ENCODE measurements at places on chromosomes 6 and 20. TPM values are rescaled to one million over a fixed set of nuclear protein-coding genes. Genes with fewer than 3 reads are reported as not detected.

Gene PTCRA
- not detected for total RNA-seq

Gene ULBP2
- 6.1 TPM for total RNA-seq

Gene BTN1A1
- total RNA-seq: not detected

Gene MAP7
- total RNA-seq: 17.6 TPM

DNA sequence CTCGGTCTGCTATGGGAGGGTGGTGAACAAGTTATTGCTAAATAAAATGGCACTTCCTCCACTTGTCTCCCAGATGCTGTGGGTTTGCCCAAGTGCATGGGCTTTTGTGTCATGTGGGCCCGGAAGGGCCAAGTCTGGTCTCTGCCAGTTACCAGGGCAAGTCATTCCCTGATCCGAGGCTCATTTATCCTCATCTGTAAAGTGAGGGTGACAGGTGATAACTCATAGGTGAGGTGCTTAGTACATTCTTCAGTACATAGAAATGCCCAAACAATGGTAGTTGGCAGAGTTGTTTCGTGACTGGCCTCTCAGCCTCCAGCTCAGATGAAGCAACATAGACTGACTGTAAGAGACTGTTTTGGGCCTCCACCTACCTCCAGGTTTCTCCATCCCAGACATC lies 2.0 kb upstream of the MUCL3 start:
- no peak for DNase-seq

DNA sequence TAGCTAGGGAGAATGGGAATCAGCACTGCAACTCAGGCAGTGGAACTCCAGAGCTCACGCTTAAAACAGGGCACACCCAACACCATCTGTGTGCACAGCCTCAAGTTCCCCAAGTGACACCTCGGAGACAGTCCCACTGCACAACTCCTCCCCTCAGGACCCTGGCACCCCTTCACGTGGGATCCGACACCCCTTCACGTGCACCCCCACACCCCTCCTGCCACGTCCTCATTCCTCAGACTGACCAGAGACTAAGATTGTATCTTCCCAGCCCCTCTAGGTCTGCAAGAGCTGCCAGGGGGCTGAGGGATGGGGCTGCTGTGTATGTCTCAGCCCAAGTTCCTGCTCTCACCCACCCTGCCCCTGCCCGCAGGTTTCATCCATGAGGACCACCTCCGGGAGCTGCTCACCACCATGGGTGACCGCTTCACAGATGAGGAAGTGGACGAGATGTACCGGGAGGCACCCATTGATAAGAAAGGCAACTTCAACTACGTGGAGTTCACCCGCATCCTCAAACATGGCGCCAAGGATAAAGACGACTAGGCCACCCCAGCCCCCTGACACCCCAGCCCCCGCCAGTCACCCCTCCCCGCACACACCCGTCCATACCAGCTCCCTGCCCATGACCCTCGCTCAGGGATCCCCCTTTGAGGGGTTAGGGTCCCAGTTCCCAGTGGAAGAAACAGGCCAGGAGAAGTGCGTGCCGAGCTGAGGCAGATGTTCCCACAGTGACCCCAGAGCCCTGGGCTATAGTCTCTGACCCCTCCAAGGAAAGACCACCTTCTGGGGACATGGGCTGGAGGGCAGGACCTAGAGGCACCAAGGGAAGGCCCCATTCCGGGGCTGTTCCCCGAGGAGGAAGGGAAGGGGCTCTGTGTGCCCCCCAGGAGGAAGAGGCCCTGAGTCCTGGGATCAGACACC lies 7.6 kb downstream of the MYL9 start:
- DNase-seq: no peak

Gene TFAP2A
- total RNA-seq: 8.8 TPM

- peak; percentile 74 for DNase-seq
These were observed 3.9 kb downstream of the SDC4 start for GRCh38 chr20:45344168-45344860.

DNA sequence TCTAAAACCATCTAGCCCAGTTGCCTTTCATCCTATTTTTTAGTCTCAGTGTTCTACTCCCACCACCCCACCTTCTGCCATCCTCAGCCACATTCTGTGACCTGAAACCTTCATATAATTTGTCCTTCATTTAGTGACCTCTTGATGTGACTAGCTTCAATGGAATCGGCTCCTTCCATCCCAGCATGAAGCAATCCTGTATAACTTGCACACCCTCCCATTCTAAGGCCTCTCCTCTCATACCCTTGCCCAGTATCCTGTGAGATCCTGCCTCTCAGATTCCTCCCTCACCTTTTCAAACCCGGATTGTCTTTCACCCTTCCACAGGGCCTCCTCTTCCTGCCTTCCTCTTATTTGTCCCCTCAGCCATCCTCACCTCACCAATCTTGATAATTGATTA lies 3.1 kb downstream of the ZNF76 start:
- no peak for DNase-seq

GRCh38 chr6:56096946-56097621 lies 150.3 kb downstream of the COL21A1 start:
- DNase-seq: no peak

DNA sequence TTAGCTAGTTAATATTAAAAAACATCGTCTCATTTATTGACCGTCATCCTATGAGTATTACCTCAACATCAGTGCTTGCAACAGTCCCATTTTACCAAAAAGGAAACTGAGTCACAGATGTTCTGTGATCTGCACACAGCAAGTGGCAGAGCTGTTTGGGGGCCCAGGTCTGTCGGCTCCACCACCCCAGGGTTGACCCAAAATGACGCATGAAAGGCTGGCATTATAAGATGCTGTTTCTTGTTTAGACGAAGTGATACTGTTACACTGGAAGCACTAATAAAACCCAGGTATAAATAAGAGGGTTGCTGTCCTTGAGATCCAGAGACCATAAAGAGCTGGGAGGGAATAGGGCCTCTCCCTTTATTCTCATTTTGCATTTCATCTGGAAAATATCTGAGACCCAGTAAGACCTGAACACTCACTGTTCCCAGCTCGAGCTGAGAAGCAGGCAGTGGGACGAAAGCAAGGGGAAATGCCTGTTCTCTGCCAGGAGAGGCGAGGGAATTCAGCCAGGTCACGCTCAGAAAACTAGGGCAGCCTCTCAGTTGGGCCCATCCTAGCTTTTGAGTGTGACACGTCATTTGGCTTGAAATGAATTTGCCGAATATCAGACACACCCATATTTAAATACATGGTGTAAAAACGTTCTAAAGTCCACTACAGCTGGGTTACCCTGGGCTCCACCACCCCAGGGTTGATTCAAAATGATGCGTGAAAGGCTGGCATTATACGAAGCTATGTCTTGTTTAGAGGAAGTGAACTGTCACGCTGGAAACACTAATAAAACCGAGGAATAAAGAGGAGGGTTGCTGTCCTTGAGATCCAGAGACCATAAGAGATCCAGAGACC lies 1.4 kb upstream of the MICAL1 start:
- DNase-seq: no peak

GRCh38 chr6:168789699-168790098 lies 348.7 kb downstream of the SMOC2 start:
- DNase-seq: no peak

DNA sequence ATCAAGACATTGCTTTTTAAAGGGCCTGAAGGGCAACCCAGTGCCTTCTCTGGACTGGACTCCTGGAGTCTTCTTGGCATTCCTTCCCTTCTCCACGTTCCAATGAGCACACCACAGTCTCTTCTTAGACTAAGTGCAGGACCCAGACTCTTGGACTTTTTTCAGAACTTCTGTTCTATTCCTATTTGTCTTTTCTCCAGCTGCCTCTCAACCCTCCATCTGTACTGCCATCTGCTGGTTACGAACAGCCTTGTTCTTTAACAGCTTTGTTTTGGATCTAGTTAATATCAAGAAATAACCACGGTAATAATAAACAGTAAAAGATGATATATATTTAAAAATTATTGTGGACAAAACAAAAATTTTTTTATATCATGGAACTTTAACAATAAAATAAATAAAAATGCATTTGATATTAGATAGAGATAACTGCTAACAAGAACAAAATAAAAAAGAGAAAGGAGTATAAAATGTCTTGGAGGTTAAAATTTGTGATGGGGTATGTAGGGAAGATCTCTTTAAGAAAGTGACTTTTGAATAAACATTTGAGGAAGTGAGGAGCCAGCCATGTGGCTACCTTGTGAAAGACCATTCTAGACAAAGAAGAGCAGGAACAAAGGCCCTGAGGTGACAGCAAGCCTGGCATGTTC lies 105.1 kb upstream of the HCRTR2 start:
- DNase-seq: peak; percentile 9

DNA sequence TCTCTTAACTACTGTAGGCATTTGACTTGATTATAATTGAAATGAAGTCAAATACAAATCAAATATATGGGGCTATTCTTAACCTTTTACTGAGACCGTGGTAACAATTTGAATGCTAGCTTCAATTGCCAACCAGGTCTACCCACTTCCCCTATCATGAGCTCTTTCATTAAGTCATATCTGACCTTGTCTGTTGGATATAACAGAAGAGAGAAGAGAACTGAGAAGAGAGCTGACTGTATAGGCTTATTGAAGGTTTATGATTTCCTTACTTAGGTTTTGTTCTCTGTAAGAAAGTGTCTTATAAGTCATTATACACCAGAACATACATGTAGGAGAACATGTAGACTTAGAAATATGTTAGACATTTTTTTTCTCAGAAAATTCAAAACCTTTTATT lies 549.4 kb downstream of the COL12A1 start:
- DNase-seq: no peak

DNA sequence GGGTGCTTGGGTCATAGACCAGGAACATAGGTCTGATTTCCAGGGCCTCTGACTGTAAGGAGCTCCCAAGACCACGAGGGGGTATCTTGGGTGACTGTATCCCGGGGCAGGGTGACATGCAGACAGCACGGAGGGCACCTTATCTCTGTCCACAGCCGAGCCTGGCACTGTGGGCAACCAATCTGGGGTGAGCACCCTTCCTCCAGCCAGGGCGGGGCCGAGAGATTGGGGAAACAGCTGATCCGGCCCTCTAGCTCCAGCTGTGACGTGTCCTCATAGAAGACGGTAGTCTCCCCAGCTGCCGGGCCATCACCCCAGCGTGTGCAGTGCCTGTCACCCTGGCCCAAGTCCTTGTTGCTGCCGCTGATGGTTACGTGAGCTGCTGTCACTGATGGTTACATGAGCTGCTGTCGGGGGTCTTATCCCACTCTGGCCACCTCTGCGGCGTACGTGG lies 139.6 kb upstream of the RNF24 start:
- no peak for DNase-seq

DNA sequence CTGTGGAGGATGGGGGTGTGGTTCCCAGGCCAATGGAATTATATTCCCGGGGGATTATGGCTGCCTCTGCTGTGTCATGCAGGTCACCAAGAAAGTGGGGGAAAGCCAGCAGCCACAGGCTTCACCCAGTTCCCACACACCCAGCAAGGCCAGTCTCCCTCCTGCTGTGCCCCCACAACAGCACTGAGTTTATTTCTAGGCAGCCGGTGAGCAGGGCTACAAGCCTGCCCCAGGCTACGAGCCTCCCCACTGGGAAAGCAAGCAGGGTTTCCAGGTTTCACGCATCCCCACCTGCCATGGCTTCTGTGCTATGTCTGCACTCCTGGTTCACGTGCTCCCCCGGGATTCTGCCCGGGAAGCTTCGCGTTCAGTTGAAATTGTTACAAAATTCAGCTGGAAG lies 72.6 kb downstream of the ERMARD start:
- DNase-seq: no peak

GRCh38 chr20:33664085-33664761 lies 2.1 kb downstream of the C20orf144 start:
- DNase-seq: no peak

DNA sequence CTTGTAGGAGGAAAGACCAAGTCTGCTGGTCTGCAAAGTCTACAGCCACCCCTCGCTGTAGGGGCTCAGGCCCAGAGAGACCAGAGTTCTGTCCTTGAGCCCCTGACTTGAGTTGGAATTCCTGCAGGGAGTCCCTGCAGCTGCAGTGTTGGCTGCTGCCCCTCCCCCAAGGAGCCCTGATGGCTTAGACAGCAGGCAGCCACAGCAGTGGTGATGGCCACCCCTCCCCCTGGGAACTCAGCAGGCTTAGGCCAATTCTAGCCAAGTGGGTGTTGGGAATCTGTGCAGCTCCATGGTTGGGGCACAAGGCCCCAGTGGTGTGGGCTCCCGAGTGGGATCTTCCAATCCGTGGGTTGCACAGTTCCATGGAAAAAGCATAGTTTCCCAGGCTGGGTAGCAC lies 345.4 kb downstream of the CD109 start:
- no peak for DNase-seq

Gene PLTP
- 71.1 TPM for total RNA-seq

DNA sequence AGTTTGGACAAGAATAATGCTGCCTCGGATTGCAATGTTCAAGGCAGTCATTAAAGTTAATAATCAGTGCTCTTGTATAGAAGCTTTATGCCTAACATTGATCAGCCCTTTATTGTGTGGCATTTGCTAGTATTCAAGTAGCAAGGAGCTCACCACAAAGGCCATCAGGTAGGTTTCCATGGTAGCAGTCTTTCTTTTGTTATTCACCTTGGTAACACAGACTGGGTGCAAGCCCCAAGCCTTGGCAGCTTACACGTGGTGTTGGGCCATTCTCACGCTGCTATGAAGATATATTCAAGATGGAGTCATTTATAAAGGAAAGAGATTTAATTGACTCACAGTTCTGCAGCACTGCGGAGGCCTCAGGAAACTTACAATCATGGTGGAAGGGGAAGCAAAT lies 149.3 kb downstream of the ADAT2 start:
- no peak for DNase-seq

Gene BCKDHB
- total RNA-seq: 14.8 TPM

GRCh38 chr6:17710331-17710730 lies 3.6 kb upstream of the NUP153 start:
- no peak for DNase-seq

- DNase-seq: no peak
These were observed 26.9 kb upstream of the STX11 start for GRCh38 chr6:144123421-144123820.

GRCh38 chr20:61957961-61958715 lies 107.5 kb downstream of the TAF4 start:
- DNase-seq: no peak

Gene BNIP5
- 0.07 TPM for total RNA-seq

DNA sequence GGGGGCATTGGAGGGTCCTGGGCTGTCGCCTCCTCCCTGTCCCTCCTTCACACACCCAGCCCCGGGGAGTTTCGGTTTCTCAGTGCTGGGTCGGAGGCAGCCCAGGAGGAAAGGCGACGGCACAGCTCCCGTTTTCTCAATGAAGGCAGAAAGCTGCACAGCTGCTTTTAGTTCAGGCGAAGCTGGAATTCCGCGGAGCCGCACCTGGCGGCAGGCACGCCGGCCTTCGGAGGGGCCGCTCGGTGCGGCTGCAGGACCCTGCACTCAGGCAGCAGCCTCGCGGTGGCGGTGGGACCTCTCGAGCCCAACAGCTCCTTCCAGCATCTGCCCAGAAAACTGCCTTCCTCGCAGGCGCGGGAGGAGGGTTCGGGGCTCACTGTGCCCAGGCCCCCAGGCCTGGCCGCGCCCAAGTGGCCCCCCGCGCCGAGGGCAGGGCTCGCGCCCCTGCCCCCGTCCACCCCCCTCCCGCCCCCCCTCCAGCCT lies 4.6 kb downstream of the FOXQ1 start:
- DNase-seq: no peak
